ENCODE measurements at places on chromosomes 3 and 15.

DNA sequence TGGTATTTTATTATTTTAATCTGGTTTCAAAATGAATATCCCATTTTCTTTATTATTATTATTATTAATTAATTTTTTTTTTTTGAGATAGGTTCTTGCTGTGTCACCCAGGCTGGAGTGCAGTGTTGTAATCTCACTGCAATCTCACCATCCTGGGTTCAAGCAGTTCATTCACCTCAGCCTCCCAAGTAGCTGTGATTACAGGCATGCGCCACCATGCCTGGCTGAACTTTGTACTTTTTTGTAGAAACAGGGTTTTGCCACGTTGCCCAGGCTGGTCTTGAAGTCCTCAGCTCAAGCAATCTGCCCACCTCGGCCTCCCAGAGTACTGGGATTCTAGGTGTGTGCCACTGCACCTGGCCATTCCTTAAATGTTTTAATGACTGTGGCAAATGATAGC lies 28.6 kb downstream of the DAG1 start:
- DNase-seq: no peak

GRCh38 chr3:81888914-81889557 lies 127.6 kb upstream of the GBE1 start:
- no peak for DNase-seq

GRCh38 chr3:153768561-153769469 lies 352.4 kb upstream of the ARHGEF26 start:
- DNase-seq: peak; percentile 36

DNA sequence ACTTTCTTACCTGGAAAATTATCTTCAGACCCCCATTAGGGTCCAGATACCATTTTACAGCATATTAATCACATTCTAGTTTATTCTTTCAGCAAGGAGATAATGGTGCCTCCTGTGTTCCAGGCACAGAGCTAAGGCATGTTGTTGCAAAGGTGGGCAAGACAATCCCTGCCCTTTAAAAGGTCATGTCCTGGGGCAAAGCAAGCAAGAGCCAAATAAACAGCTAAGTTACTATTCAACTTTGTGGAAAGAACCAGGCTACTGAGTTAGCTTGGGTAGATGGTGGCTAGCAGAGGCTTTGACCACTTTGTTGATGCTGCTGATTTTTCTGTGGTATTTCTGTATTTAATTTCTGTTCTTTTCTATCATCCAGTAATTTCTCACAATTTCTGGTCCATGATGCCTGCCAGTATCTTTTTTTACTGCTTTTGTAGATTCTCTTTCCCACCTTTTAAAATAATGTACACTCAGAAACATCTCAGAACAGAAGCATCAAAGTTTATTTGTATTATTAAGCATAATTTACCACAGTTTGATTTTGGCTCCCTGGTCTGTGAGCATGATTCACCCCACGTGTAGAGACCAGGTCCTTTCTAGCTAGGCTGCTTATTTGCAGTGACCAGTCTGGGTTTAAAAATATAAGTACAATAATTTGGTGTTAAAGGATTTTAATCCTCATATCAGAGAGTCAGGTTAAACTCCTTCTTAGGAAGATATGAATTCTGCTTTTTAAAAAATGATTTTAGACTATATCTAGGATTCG lies 71.5 kb downstream of the LRRC28 start:
- no peak for DNase-seq

DNA sequence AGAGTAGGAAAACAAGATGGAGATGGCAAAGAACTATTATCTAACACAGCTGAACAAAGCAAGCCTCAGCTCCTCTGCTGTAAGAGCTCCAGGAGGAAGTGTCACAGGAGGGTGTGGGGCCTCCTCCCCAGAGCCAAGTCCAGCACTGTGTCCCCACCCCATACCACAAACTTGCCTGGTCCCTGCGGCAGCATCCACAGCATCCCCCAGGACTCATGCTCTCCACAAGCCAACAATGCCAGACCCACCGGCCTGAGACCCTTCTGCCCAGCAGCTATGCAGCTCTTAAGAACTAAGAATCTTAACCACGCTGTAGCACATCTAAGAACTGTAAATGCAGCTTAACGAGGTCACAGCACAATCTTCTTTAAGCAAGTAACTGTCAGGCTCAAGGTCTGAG lies 9.1 kb downstream of the RBM15B start:
- no peak for DNase-seq

DNA sequence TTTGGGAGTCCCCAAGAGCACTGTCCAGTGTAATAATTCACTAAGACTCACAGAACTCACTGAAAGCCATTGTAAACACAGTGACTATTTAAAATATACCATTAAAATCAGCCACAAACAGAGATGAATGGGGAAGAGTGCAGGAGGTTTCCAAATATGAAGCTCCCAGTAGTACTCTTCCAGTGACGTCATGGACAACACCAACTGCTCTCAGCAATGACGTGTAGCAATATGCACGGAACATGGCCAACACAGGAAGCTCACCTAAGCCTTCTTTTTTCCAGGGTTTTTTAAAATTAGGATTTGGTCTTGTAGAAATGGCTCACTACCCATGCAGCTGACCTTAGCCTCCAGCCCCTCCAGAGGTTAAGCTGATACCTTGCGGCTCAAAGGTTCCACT lies 1224.1 kb upstream of the CADM2 start:
- DNase-seq: no peak

DNA sequence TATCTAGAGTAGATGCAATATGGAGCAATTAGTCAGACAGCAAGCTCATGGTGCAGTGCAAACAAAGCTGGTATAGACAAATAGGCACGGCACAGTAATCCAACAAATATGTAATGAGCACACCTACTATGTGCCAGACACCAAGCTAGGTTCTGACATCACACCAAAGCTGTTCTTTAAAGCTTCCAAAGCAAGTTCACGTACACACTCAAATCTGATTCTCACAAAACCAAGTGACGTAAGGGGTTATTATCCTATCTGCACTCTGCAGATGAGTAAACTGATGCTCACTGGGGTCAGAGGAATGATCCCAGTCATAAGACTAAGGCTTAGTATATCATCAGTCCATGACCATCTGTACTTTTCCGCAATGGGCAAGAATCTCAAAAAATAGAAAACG lies 27.8 kb upstream of the LIPC start:
- DNase-seq: no peak

DNA sequence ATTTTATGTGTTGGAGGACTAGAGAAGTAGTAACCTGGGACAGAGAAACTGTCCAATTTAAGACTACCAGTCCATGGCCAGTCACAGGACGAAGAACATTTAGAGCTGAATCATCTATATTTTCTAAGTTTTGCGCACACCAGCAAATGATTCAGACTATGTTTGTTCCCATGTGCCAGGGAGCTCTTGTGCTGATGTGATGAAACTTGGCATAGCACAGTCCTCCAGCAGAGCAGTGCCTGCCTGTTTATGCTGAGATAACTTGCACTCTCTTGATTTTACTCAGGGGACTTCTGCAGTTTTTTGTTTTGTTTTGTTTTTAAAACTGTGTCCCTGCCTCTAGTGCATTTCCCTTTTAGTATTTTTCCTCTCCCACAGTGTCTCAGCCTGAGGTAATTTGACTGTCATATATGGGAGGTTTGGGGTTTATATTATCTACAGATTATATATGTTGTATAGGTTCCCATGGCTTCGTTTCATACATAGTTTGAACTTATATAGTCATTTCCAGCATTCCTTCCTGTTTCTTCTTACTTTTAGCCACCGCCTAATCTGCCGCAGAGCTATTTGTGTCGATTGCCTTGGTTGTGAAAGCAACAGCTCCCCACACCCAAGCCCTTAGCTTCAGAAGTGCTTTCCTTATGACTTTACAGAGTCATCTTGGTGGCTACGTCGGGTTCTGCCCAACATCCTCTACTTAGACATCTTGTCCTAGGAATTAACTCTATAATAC lies 45.5 kb downstream of the PPM1L start:
- no peak for DNase-seq

DNA sequence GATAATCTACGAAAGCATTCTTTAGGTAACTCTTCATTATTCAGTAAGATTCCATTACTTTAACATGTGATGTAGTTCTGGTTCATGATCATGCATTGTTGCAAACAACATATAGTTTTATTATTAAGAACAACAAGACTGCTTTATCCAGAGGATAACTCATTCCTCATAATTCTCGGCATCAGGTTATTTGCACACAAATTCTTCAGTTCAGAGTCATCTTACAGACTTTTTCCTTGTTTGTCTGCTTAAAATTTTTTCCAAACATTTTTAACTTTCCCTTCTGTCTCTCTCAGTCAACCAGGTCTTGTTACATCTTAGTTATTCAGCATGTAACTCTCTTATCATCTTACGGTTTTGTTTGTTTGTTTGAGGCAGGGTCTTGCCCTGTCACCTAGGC lies 60.1 kb downstream of the VGLL3 start:
- DNase-seq: no peak

- no peak for DNase-seq
These were observed 321.1 kb downstream of the ZIC1 start for GRCh38 chr3:147730284-147730683.

- DNase-seq: no peak
These were observed 106.9 kb upstream of the SLCO2A1 start for GRCh38 chr3:134136604-134137003.
